ENCODE measurements at places on chromosomes 5 and 9.

GRCh38 chr5:12217039-12217438 lies 312.8 kb upstream of the CTNND2 start:
- no peak for DNase-seq

- DNase-seq = peak; percentile 46
These were observed 1.8 kb upstream of the FAM78A start for GRCh38 chr9:131277910-131278701.

- DNase-seq = no peak
These were observed 12.8 kb downstream of the SLCO4C1 start for GRCh38 chr5:102283102-102283797.

- DNase-seq = peak; percentile 38
These were observed 15.9 kb downstream of the EXD3 start for GRCh38 chr9:137406876-137407589.

GRCh38 chr5:179273441-179274145 lies 71.7 kb downstream of the ADAMTS2 start:
- DNase-seq = no peak

Measured in activated CD8-positive, alpha-beta memory T cell treated with anti-CD3 and anti-CD28 coated beads for 1 hour (primary cell).